Ureter (tissue), 1 donor: ENCODE measurements at places on chromosomes 13 and 19. TPM values are rescaled to one million over a fixed set of nuclear protein-coding genes. Genes with fewer than 3 reads are reported as not detected.

RNF17 gene
- not detected for total RNA-seq

GRCh38 chr19:23800271-23800670 is 41.6 kb upstream of the ZNF681 start:
- no peak for DNase-seq

DNA sequence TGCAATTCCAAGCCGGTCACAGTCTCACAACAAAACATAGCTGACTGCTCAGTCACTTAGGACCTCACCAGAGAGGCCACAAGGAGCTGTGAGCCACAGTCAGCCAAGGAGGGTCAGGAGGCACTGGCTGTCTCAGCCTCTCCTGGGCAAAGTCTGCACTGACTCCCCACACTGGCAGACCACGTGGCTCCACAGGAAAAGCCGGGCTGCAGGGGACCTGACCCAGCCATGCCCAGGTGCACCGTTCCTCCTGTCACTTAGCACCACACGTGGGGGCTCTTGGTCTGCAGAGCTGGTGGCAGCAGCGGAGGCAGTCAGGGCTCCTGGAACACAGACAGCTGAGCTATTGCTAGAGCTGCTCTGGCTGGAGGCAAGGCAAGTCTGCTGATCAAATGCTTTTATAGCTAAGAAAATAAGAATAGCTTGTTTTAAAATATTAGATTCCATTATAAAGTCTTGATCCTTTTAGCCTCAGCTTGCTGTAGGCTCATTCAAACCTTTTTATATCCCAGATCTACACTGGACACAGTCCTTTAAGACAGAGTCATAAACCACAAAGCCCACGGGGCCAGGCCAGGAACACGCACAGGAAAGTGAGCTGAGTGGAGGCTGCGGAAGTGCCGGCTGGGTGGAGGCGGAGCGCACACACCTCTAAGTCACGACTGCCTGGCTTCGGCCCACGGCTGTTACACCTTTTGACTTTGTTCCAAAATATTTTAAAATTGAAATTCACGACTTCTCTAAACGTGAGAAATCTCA is 744.1 kb downstream of the UQCRFS1 start:
- DNase-seq = peak; percentile 48

GRCh38 chr19:42488783-42489521 is 39.3 kb downstream of the CEACAM1 start:
- DNase-seq = no peak

- DNase-seq = no peak
These were observed 257.5 kb downstream of the MAB21L1 start for GRCh38 chr13:35219021-35219420.

GRCh38 chr19:6362351-6362801 is 1.0 kb downstream of the CLPP start:
- no peak for DNase-seq

DNA sequence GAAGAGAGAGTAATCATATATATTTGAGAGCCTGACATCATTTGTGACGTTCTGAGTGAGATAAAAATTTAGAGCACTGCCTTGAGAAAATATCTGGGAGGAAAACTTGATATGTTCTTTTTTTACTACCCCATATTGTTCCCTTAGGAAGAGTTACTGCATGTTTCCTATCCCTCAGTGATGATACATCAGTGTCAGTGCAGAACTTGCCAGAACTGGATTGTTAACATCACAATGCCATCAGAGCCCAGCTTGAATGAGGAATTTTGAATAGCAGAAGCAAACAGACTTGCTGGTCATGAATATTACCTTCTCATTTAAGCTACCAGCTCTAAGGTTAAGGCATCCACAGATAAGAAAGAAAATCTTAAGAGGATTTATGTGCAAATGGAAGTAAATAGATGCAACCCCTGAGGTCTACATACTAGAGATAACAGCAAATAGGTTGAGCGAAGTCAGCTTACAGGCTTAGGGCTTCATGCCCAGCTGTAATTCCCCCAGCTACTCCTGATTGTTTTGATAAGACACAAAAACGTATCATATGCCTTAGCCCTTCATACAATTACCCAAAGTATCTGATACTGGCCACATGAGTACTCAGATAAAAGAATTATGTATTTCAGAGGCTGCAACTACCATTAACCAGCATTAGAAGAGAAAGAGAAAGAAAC is 313.7 kb upstream of the ATXN8OS start:
- no peak for DNase-seq

DNA sequence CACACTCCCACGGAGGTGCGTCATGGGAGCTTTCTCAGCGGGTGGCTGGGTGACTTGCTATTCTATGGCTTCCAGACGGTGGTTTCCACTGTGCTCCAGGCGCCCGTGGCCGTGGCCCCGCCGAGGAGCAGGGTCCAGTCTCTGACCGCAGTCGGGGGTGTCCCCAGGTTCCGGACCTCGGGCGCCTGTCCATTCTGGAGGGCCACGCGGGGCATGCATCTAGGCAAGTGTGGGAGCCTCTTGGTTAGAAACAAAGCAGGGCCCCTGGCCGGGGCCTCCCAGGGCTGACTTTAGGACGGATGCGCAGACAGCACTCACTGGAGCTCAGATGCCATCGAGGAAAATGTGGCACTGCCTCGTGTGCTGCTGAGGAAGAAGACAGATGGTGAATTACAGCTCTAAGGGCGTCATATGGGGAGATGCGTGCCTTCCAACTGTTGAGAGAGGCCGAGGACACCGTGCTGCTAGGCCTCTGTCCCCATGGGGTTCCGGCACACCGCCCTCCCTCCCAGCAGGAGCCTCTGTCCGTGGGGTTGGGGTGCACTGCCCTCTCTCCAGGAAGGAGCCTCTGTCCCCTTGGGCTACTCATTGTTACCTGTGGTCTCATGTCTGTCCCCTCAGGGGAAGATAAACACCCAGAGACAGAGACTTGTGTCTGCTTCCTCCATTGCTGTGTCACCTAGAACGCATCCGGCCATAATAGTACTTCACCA is 38.1 kb downstream of the TMEM255B start:
- DNase-seq = no peak

- no peak for DNase-seq
These were observed 4.7 kb upstream of the GPR183 start for GRCh38 chr13:99311748-99312492.

DNA sequence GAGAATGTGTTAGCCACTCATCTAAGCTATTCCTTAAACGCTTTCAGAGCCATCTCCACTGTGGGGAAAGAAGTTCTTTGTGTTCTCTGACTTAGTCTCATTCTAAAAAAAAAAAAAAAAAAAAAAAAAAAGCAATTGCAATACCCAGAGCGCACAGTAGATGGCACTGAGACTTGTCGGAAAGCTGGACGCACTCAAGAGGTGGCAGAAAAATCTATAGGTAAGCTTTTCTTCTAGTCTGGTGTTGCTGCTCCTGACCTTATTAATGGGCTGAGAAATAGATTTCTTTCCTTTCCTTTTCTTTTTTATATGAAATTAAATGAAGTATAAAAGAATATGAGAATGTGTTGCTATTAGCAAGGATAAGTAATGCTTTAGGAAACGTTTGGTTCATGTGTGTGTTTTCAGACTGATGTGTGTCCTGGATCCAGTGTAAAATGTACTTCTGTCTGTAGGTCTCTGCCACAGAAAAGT is 4.7 kb upstream of the GJB2 start:
- no peak for DNase-seq

DNA sequence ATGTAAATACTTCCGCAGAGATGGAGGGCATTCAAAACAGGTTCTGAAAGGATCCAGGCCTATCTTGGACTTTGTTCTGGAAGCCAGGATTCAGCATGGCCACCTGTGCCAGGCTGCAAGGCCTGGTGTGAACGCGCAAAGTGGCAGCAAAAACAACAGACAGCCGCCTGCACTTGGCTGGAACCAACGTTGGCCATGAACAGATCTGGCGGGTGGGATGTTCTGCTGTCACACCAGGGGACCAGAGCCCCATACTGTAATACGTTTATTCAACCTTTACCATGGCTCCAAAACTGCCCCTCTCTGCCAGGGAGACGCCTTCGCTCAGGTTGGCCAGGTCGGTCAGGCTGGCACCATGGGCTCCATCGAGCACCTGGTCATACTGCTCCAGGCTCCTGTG is 69.7 kb downstream of the EPS15L1 start:
- DNase-seq = no peak

DNA sequence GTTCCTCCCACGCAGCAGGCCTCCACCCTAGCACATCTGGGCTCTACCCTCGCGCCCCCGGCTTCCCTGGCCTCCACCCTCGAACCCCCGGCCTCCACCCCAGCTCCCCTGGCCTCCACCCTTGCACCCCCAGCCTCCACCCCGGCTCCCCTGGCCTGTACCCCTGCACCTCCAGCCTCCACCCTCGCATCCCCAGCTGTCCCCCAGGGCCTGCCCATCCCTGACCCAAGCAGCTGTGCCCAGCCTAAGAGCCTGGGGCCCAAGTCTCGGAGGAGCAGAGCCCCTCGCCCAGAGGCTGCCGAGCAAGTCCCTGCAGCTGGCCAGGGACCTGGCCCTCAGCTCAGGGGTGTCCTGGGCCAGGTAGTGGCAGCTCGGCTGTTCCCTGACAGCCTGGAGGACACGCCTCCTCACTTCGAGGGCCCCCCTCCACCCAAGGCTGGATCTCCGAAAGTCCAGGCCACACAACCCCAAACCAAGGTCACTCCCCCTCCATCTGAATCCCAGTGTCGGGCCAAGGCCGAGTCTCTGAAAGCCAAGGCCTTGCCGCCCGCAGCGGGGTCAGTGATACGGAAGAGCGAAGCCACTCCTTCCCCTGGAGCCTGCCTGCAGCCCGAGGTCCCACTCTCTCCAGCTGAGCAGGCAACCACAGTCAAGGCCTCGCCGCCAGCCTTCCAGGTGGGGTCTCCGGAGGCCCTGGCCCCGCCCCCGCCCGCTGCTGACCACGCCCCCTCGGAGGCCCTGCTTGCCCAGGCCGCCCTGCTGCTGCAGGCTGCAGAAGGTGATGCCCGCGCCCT is 7.9 kb upstream of the ARHGAP33 start:
- no peak for DNase-seq

DNA sequence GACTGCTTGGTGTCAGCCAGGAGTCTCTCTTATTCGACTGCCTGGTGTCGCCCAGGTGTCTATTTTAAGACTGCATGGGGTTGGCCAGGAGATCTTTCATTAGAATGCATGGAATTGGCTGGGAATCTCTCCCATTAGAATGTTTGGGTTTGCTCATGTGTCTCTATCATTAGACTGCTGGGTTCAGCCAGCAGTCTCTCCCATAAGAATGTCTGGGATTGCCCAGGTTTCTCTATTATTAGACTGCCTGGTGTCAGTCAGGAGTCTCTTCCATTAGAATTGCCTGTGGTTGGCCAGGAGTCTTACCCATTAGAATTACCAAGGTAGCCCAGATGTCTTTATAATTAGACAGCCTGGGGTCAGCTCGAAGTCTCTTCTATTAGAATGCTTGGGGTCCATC is 1496.0 kb downstream of the UQCRFS1 start:
- no peak for DNase-seq

PLA2G4C gene
- 11.5 TPM for total RNA-seq

DNA sequence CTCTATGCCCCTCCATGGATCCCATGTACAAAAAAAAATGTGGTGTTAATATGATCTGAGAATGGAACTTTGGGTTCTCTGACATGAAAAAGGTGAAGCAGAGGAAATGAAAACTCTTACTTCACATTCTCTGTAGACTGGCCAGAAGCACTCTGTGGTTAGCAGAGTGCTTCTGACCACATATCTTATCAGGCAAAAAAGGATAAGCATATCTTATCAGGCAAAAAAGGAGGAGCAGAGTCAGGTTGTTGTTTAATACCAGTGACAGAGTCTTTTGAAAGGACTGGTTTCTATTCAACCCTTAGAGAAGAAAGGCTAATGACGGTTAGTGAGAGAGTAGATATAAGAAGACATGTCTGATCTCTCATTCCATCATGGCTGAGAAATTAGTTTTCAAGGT is 1404.8 kb downstream of the SLITRK1 start:
- no peak for DNase-seq

DNA sequence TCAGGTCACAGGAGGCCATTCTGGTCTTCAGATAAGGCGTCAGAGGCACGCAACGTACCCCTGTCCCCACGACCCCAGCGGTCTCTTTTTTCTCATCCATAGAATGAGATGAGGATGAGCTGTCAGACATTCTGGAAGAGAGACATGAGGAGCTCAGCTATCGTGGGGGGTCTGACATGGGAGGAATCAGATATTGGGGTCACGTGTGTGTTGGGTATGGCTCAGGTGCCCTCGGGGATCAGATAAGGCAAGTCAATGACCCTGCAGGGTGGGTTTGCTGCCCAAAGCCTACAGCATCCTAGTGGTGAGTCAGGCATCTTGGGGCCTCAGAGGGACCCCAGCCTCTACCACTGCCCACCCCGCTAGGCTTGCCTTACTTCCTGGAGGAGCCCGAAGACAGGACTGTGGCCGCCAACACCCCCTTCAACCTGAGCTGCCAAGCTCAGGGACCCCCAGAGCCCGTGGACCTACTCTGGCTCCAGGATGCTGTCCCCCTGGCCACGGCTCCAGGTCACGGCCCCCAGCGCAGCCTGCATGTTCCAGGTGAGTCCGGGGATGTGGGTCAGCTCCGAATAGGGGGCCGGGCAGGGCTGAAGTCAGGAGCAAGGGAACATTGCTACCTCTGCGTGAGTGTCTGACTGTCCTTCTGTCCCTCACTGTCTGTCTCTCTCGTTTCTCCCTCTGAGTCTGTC is 2.6 kb downstream of the AXL start:
- DNase-seq = no peak

- no peak for DNase-seq
These were observed 139.2 kb downstream of the SLITRK5 start for GRCh38 chr13:87810391-87810801.

OR7A17 gene
- total RNA-seq = not detected

- no peak for DNase-seq
These were observed 14.0 kb downstream of the ZNF260 start for GRCh38 chr19:36514012-36514612.

KLK6 gene
- total RNA-seq = not detected

DNA sequence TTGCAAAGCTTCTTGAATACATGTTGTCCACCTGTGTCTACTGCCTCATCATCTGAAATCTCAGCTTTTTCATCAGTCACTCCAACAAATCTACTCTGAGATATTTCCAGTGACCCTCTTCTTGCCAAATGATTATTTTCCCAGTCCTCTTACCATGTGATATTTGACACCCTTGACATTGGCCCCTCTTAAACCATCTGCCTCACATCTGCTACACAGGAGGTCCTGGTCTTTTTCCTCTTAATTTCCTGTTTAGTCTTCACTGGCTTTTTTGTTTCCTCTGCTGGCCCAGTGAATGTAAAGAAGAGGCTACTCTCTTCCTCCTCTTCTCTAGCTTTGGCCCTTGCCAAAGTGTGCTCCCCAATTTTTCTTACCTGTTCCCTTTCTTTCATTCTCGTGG is 218.7 kb downstream of the DNAJC15 start:
- DNase-seq = no peak

OR7C1 gene
- not detected for total RNA-seq

ZNF439 gene
- total RNA-seq = 25.3 TPM

SIGLEC11 gene
- 0.70 TPM for total RNA-seq

GRCh38 chr13:76425935-76426334 is 460.3 kb downstream of the KCTD12 start:
- no peak for DNase-seq

- no peak for DNase-seq
These were observed 5.4 kb upstream of the CDC37 start for GRCh38 chr19:10408511-10409283.

ALOX5AP gene
- total RNA-seq = 10.7 TPM
